CD4-positive, CD25-positive, alpha-beta regulatory T cell (primary cell): ENCODE measurements at places on chromosomes 12 and 14. TPM values are rescaled to one million over a fixed set of nuclear protein-coding genes. Genes with fewer than 3 reads are reported as not detected.

- DNase-seq: no peak
These were observed 24.5 kb downstream of the RECQL start for GRCh38 chr12:21476949-21477348.

DNA sequence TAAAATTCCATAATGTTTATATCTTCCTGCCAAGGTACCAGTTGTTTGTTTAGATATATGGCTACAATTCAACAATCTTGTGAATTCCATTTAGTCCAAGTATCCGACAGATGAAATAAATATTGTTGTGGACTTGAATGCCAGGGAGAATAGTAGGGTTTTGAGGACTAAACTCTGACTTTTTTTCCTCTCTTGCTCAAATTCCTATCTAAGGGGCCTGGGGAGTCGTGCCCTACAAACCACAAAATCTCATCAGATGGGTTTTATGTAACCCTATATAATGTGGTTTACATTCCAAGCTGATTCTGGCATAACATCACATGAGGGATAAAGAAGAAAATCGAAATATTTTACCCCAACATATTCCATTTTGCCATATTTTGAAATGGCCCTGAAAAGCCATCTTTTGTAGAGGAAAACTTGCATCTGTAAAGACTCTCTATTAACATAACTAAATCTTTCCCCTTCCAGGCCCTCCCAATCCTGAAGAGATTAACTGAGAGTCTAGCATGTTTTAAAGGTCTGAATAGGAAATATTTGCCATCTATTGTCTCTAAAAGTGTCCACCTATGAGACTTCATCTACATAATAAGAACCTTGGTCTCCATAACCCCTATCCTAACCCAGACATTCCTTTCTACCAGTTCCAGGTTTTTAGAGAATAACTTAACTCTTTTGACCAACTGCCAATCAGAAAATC lies 184.7 kb upstream of the KITLG start:
- no peak for DNase-seq

- DNase-seq: no peak
These were observed 597 bp downstream of the SVOP start for GRCh38 chr12:109020146-109020795.

DNA sequence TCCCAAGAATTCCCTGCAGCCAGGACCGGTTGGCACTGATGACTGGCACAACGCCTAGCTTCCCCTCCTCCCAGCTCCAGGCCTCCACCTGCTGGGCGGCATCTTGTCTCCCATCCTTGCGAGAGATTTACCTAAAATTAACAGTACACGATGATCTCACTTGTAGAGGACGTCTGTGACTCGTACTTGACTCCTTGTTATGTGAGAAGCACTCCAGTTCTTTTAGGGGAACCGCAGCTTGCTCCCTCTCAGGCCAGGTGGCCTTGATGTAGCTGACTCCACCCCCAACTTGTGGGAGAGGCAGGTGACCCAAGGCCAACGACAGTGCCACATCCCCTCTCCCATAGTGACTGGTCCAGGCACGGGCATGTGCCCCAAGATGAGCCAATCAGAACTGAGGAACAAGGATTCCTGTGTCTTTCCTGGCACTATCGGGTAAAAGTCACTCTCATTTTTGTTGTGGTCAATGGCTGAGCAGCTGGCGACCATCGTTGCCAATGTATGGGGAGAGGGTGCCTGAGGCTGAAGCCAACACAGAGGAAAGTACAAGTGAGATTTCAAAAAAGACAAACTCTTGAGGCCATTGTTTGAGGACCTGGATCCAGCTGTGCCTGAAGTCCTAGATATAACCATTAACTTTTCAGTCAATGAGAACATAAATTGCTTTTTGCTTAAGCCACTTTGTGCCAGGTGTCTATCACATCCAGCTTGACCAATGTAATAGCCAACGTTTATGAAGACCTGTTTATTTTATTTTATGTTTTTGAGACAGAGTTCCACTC lies 208.7 kb downstream of the RBM19 start:
- no peak for DNase-seq

- DNase-seq: no peak
These were observed 24.4 kb downstream of the SLC38A1 start for GRCh38 chr12:46244273-46244915.

- no peak for DNase-seq
These were observed 34.5 kb upstream of the ATP23 start for GRCh38 chr12:57906821-57907220.

GRCh38 chr12:105273601-105274000 lies 37.6 kb upstream of the APPL2 start:
- DNase-seq: no peak

DNA sequence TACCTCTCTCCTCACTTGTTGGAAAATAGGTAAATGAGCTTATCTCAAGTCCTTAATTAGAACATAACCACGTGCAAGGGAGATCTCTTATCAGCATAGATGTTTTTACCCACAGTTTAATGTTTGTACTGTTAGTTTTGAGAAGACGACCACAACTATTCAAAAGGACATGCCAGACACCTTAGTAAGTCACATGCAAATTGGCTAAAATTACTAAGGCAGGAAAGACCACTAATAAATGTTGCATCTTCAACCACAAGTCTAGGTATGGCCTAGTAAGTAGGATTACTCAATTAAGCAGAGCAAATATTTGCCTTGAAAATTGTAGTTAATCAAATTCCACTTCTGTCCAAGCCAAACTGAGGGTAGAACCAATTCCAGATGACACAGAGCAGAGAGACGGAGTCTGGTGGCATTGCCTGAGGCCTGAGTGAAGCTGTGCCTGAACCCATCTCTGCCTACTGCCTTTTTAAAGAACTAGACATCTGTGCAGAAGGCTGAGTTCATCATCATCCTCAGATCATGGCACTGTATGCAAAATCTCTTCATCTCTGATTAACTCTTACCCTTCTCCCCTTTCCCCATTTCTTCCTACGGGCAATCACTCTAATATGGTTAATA lies 29.7 kb upstream of the CHST11 start:
- no peak for DNase-seq

GRCh38 chr14:103561381-103562178 lies 877 bp downstream of the BAG5 start:
- peak; percentile 28 for DNase-seq

DNA sequence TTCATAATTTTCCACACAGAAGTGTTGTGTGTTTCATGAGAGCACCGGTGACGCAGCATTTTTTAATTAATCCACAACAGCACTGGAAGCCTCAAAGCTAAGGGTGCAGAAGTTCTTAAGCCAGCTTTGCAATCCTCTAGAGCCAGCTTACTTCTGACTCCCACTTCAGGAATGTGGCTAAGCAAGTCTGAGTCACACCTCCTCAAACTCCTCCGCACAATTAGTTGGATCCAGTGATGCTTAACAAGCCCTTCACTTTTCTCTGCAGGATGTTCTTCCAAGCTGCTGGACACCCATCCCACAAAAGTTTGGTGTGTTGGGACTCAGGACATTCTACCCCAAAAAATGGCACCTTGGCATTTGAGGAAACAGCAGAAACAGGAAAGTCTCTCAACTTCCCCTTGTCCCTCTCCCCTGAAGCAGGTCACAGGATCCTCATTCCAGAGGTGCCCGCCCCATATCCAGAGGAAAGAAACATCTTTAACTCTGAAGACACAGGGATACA lies 210.0 kb downstream of the PPM1H start:
- no peak for DNase-seq

The PTPRR gene
- polyA plus RNA-seq: not detected

The ARID2 gene
- 9.2 TPM for polyA plus RNA-seq

The EIF2S3B gene
- polyA plus RNA-seq: 0.76 TPM

The DCAF11 gene
- 79.7 TPM for polyA plus RNA-seq

The PRICKLE1 gene
- polyA plus RNA-seq: 0.15 TPM

The SLC2A14 gene
- polyA plus RNA-seq: 1.6 TPM

The PLEKHH1 gene
- 0.05 TPM for polyA plus RNA-seq

The LYZ gene
- 0.95 TPM for polyA plus RNA-seq

The POTEG gene
- polyA plus RNA-seq: not detected

The KRT77 gene
- not detected for polyA plus RNA-seq

The ACVRL1 gene
- not detected for polyA plus RNA-seq
